ENCODE measurements at places on chromosomes 7 and 10.

DNA sequence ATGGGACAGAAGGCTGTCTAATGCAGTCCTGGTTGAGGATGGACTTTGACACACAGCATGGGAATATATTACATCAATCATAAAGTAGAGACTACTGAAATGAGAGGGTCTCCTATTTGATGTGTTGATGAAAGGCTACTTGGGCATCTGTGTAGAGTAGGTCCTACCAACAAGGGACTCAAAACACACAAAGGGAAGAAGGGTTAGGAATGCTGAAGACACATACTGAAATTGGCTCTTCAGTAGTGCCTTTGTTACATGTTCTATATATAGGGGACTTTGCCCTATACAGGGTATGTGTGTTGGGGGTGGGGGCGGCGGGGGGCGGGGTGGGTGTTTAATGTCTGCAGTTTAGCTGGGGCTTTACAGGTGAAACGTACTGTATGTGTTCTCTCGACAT lies 7.7 kb downstream of the CUL1 start:
- no peak for DNase-seq

GRCh38 chr10:86178401-86179152 lies 188.0 kb downstream of the GRID1 start:
- no peak for DNase-seq

GRCh38 chr10:110392121-110392520 lies 87.4 kb upstream of the SMNDC1 start:
- DNase-seq, result no peak

DNA sequence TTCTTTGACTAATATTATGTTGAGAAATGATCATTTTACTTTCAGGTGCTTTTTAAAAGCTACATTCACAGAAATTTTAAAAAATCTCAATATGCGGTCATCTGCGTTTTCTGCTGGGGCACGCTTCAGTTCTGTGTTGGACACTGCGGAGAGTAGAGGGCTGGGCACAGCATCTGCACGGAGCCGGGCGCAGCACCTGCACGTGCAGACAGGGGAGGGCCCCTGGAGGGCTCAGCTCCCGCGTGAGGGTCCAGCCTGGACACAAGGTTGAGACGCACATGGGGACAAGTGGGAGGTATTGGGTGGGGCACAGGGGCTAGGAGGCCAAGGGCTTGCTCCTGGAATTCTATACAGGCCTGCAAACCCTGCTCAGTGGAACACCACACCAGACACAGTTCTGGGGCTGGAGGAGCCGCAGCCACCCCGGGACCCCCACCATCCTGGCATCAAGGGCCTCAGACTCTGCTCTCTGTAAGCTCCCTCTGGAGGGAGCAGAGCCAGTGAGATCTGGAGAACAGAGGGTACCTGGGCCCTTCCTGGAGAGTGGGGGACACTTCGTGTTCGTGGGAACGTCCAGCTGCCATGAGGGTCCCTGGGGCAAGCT lies 20.4 kb upstream of the FAM20C start:
- DNase-seq, result no peak

GRCh38 chr7:48337012-48337621 lies 165.9 kb downstream of the ABCA13 start:
- no peak for DNase-seq

GRCh38 chr7:32865448-32866030 lies 26.0 kb downstream of the KBTBD2 start:
- no peak for DNase-seq

- DNase-seq, result no peak
These were observed 476.9 kb downstream of the TCERG1L start for GRCh38 chr10:130834573-130834972.

DNA sequence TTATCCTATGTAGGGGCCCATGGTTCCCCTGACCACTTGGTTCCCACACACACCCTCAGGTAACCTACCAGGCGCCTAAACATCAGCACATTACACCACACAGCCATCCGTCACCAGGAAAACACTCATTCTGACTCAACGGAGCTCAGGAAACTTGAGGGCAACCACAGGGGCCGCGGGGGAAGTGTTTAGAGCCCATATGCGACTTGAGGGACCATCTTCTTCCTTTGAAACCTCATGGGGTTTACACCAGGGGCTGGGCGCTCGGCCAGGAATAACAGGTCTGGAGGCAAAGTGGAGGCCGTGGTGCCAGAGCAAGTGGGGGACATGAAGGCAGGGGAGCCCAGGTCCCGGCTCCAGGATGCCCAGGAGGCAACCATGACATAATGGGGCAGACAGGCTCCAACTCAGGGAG lies 1.5 kb downstream of the STX1A start:
- peak; percentile 52 for DNase-seq

Measured in stimulated activated CD4-positive, alpha-beta T cell treated with anti-CD3 and anti-CD28 coated beads, Interleukin-15, amount 100 ng/mL, for 1 hour (primary cell).